ENCODE measurements at places on chromosomes 6 and 20. TPM values are rescaled to one million over a fixed set of nuclear protein-coding genes. Genes with fewer than 3 reads are reported as not detected.

GRCh38 chr20:38181207-38181801, 16.2 kb upstream of the TGM2 start:
- no peak for DNase-seq
- no peak overlapping the region for H3K4me3 ChIP-seq
- no peak overlapping the region for H3K27ac ChIP-seq
- peaks cover 5% of the 10 kb centered on the region for H3K36me3 ChIP-seq
- H3K4me1 ChIP-seq, result peaks cover 10% of the 10 kb centered on the region

The MCHR2 gene
- not detected for total RNA-seq

The NKX2-4 gene
- total RNA-seq, result not detected

The PERP gene
- total RNA-seq, result 103 TPM

The KIF25 gene
- not detected for total RNA-seq

GRCh38 chr20:54188132-54188849, 14.5 kb upstream of the CYP24A1 start:
- no peak for DNase-seq
- no peak overlapping the region for H3K4me3 ChIP-seq
- H3K36me3 ChIP-seq, result no peaks in the 10 kb centered on the region
- no peak overlapping the region for H3K27ac ChIP-seq
- peaks cover 24% of the 10 kb centered on the region for H3K4me1 ChIP-seq
- no peaks in the 10 kb centered on the region for H3K27me3 ChIP-seq

The ATXN1 gene
- total RNA-seq, result 16.5 TPM

GRCh38 chr6:13419422-13420195, 67.8 kb downstream of the GFOD1 start:
- H3K27ac ChIP-seq, result no peak overlapping the region
- DNase-seq, result no peak
- H3K27me3 ChIP-seq, result no peaks in the 10 kb centered on the region
- peaks cover 6% of the 10 kb centered on the region for H3K4me1 ChIP-seq
- no peak overlapping the region for H3K4me3 ChIP-seq

GRCh38 chr6:138814179-138814834, 18.4 kb downstream of the ECT2L start:
- H3K36me3 ChIP-seq, result no peaks in the 10 kb centered on the region
- no peaks in the 10 kb centered on the region for H3K27me3 ChIP-seq
- no peak overlapping the region for H3K27ac ChIP-seq
- DNase-seq, result no peak
- H3K4me1 ChIP-seq, result peaks cover 10% of the 10 kb centered on the region

DNA sequence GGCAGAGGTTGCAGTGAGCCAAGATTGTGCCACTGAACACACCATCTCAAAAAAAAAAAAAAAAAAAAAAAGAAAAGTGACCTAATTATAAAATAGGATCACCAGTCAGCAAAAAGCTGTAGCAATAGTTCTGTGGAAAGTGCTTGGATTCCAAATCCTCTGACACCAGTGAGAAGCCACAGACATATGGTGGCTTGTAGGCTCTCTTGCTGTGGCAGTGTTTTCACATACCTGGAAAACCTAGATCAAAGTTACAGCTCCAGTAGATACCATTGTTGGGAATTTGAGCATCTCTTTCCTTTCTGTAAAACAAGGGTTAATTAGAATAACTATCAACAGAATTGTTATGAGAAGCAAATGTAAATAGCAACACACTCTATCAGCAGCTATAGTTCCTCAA, 4.1 kb downstream of the CCDC170 start:
- peaks cover 10% of the 10 kb centered on the region for H3K27me3 ChIP-seq
- no peak overlapping the region for H3K4me3 ChIP-seq
- H3K36me3 ChIP-seq, result no peaks in the 10 kb centered on the region
- no peak for DNase-seq
- no peak overlapping the region for H3K27ac ChIP-seq
- peaks cover 7% of the 10 kb centered on the region for H3K4me1 ChIP-seq

The SPAG4 gene
- total RNA-seq, result 1.6 TPM

All from MCF 10A (cell line).